ENCODE measurements at places on chromosomes 3 and 15.

DNA sequence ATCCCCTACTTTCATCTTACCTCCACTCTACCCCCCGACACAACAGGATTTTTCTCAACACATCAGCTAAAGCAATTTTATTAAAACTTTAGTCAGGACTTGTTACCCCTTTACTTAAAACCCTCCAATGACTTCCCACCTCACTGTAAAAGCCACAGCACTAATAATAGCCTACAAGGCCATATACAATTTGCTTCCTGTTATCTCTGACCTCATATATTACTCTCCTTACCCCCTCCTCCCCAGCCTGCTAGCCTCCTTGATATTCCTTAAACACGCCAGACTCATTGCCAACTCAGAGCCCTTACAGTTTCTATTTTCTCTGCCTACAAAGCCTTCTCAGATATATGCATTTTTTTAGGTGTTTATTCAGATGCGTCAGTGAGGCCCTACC is 54.4 kb downstream of the DCUN1D1 start:
- no peak for DNase-seq

- DNase-seq, result no peak
Observed at GRCh38 chr3:122955916-122956692, 71.5 kb downstream of the SEMA5B start.

DNA sequence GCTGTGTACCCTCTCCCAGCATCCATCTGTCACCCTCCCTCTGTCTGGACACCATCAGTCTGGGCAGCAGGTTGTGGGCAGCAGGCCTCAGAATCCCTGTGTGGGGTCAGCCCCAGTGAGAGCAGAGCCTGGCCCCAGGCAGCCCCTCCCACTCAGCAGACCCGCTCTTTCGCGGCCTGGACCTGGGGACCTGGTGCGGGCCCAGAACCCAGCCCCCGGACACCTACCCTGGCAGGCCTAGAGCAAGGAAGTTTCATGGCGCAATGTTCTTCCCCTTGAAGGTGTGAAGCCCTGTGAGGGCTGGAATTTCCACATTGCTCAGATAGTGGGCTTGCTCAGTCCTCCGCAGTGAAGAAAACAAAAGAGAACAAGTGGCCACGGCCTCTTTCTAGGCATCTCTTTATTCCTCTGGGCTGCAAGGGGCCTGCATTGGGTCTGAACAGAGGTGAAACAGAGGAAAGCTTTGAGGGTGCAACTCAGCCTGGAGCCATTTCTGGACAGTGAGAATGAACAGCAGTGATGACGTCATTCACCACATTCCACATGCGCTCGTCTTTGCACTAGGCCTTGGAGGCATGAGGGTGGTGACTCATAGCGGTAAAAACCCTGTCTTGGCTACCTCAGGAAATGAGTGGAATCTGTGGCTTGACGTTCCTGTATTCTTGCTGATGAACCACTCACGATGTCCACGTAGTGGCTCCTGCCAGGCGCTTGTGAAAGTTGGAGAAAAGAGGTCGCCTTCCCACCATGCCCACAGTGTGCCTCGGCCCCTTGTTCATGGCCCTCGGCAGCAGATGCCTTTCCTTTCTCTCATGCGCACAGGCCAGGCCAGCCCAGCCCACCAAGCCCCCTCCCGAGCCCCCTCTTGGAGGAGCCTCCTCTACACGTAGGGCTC is 66.1 kb downstream of the SLC30A4 start:
- DNase-seq, result peak; percentile 97

DNA sequence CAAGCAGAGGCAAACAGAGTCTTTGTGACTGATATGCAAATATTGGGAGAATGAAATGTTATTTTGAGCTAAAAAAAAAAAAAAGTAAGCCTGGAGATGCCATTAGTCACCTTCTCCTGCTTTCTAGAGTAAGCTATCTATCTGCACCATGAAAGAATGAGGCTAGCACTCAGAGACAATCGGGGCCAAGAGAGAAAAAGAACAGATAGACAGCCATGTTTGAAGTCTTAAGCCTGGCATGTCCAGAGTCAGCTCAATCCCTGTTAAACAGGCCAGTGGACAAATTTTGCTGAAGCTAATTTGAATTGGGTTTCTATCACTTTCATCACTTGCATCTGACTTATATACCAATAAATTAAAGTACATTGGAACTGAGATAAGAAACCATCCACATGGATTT is 204.4 kb downstream of the SLC9A9 start:
- no peak for DNase-seq

DNA sequence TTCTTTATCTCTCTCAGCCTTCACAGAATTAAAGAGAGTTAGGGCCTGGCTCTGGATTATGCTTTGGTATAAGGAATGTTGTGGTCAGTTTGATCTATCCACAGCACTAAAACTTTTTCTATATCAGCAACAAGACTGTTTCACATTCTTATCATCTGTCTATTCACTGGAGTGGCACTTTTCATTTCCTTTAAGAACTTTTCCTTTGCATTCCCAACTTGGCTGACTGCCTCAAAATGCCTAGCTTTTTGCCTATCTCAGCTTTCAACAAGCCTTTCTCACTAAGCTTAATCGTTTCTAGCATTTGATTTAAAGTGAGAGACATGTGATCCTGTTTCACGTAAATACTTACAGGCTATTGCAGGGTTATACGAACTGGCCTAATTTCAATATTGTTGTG is 471.8 kb downstream of the GBE1 start:
- peak; percentile 34 for DNase-seq

GRCh38 chr15:96720251-96720650 is 389.8 kb downstream of the NR2F2 start:
- DNase-seq, result no peak

DNA sequence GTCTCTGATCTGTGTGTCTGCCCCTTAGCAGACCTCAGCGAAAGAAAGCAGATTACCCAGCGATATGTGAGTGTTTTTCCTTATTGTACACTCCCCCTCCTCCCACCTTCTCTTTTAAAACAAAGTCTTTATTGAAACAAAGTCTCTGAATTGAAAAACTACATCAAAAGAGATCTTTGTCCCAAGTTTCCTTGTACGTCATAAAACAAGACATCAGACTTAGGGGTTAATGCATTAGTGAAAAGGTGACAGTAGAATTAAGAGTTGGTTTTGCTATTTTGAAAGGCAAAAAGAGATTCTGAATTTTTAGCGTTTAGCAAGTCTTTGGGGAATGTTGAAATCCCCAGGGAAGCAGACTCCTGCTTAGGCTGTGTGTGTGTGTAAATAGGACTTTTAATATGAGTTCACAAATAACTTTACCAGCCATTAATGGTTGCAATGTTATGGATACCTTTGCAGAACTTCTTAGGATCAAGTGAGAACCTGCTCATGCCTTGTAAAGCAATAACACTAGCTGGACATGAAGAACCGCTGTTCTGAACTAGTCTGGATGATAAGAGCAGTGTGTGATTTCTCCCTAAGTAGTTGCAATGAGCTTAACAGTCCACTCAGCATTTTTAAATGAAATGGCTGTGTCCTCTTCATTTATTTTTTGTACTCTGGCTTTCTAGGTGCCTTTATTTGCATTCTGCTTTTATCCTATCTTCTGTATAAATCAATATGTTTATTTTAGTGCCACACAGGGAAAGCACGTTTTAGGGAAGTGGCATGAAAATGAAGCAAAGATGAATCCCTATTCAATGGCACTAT is 136.6 kb downstream of the MCTP2 start:
- DNase-seq, result no peak

DNA sequence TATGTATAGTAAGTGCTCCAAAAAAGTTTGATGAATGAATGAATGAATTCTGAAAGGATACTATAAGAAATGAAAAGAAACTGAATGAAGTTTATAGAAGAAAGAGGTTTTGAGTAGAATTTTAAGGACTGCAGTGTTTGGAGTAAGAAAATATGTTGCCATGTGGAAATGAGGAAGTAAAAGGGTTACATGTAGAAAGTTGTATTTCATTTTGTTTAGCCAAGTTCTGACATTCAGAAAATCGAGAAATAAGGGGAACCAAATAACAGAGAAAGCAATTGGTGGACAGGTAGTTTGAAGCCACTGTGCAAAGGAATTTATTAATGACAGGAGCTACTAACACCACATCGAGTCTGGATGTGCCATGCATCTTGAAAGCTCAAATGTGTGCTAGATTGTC is 200.7 kb downstream of the SATB1 start:
- no peak for DNase-seq

GRCh38 chr15:92271179-92271578 is 122.5 kb upstream of the ST8SIA2 start:
- DNase-seq, result no peak

GRCh38 chr3:24956613-24957012 is 462.0 kb upstream of the THRB start:
- DNase-seq, result no peak

GRCh38 chr15:90572893-90573292 is 43.2 kb downstream of the CRTC3 start:
- DNase-seq, result no peak

GRCh38 chr3:154244644-154245043 is 79.6 kb downstream of the DHX36 start:
- peak; percentile 63 for DNase-seq

DNA sequence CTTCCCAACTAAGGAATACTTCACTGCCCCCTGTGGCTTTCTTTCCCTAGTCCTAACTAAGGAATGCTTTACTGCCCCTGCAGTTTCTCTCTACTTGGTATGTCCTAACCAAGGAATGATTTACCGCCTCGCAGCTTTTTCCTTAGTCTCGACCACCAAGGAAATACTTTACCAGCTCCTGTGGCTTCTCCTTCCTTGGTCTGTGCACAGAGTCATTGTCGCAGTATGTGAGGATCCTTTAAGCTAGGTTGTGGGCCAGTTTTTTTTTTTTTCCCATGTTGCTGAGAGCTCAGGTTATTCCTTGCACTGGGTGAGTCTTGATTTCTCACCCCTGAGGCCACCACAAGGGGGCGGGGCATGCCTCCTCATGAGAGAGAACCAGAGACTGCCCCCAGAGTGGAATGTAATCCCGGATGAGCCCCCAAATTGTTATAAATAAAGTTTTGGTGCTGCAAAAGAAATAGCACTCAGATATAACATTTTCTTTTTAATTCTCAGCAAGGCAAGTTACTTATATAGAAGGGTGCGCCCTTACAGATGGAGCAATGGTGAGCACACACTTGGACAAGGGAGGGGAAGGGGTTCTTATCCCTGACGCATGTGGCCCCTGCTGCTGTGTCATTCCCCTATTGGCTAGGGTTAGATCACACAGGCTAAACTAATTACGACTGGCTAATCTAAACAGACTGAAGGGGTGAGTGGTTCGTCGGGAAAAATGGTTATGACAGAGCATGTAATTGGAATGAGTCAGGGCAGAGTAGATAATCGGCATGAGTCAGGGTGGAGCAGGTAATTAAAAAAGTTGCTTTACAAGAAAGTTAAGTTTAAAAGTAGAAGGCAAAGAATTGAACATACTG is 27.0 kb downstream of the NDUFB4 start:
- peak; percentile 95 for DNase-seq

GRCh38 chr3:197394464-197395321 is 96.3 kb upstream of the DLG1 start:
- peak; percentile 100 for DNase-seq

- DNase-seq, result no peak
Observed at GRCh38 chr3:97860364-97860763, 38.6 kb downstream of the CRYBG3 start.

Measured in HT1080 (cell line).